COLO829 (cell line): ENCODE measurements at places on chromosomes 6 and 20.

- no peak for DNase-seq
These were observed 6.1 kb upstream of the LAMP5 start for GRCh38 chr20:9508240-9508661.

GRCh38 chr20:728256-728944 lies 39.9 kb downstream of the SLC52A3 start:
- DNase-seq = peak; percentile 33

DNA sequence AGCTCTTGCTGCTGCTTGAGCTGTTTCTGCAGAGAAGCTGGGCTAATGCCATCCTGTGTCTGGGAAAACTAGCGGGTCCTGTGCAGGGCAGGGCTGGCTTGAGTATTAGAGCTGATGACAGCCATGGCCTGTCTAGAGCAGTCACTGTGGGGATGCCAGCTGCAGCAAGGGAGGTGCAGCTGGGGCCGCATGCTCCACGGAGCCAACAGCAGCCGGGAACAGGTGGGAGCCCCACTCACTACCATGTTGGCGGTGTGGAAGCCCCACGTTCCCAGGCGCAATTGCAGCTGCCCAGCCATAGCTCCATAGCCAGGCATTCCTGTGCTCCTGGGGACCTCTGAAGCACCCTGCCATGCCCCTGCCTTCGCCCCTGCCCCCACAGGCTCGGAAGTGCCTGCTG lies 212.9 kb downstream of the TFAP2C start:
- DNase-seq = no peak

- DNase-seq = no peak
These were observed 243.2 kb downstream of the ARID1B start for GRCh38 chr6:157020398-157020797.

DNA sequence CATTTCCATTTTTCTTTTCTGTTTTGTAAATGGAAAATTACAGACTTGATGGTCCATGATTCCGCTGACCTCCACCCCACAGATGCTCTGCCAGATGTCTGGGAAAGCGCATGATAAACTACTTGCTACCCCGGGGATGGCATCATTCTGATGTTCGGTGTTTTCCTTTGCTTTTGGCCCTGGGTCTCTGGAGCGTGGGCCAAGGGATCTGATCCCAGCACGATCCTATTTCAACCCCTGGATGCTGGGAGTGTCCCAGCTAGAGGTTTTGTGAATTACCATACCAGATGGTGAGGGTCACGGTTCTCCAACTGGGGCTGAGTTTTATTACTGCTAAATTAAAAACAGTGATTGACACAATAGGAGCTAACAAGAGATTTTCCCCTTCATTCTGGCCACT lies 25.2 kb upstream of the MYLIP start:
- no peak for DNase-seq

DNA sequence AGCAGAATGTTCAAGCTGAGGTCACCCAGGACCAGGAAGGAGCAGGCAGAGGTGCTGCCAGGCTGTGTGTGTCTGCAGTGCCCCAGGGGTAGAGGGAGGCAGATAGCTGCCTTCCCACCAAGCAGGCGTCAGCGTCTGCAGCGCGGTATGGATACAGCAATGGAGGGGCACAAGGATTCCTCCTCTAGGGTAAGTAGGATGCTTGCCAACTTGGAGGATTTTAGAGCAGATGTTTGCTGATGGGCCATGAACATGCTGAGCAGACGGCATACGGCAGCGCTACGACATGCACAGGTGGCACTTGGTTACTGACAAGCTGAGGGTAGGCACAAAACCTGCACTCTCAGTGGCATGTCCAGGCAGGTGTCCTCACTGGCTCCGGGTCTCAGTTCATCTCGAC lies 48.1 kb downstream of the PSMG4 start:
- DNase-seq = no peak

GRCh38 chr20:63409834-63410435 lies 48.8 kb upstream of the CHRNA4 start:
- DNase-seq = no peak

DNA sequence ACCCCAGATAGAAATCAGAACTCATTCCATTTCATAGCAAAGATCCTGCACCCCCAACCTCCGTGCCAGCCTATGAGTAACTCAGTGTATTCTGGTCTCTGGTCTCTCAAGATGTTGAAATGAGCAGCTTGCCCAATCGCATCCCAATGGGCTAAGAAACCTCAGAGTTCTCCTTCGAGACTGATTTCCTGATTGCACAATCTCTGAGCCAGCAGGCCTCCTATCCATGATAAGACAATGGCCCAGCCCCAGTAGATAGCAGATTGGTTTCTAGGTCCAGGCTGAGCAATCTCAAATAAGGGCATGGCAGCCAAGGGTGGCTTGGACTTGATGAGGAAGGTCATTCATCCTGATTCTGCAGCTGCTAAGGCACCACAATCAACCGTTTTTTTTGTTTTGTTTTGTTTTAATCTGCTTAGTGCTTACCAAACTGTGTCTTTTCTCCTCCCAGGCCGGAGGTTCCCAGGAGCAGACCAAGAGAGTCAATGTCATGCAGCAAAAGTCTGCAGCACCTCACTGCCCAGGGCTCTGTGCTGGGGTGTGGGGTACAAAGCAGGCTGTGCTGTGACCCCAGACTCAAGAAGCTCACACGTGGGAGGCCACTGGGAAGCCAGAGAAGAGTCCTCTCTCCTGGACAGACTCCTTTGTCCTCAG lies 125.1 kb upstream of the NXT1 start:
- DNase-seq = no peak

DNA sequence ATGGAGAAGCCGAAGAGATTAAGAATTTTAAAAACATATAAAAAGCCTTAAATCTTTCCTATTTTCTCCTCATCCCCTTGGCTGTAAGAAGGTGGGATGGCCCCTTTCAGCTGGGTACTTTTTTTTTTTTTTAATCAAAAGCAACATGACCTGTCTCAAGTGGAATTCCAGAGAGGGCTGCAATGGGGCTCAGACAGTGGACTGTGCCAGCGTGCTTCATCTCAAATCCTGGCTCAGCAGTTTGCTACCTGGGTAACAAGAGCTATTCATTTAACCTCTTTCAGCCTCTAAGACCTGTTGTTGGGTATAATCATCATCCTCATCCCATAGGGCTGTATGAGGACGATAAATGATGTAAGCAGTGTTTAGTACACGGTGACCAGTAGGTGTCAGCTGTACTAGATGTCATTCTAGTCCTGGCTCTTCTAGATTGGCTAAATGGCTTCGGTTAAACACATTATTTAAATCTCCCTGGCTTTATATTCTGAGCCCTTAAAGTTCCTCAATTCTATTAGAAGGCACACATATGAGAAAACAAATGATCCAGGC lies 6.9 kb upstream of the PPP1R3G start:
- no peak for DNase-seq

GRCh38 chr6:134175532-134176263 lies 123.3 kb upstream of the SLC2A12 start:
- DNase-seq = peak; percentile 48

DNA sequence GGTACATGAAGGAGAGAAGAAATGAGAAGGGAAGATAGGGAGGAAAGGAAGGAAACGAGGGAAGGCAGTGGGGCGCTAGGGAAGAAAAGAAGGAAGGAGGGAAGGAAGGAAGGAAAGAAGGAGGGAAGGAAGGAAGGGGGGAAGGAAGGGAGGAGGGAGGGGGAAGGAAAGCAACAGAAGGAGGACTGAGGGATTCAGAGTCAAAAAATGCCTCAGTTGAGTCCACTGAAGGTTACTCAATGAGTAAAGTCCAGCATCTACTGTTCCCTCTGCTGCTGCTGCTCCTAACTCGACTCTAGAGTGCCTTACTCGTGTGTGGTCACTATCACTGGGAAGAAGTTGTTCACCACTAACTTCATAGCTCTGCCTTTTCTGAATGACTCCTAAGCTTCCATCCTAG lies 33.8 kb downstream of the PHACTR1 start:
- no peak for DNase-seq

GRCh38 chr6:137046871-137047412 lies 2.2 kb upstream of the IL20RA start:
- no peak for DNase-seq

DNA sequence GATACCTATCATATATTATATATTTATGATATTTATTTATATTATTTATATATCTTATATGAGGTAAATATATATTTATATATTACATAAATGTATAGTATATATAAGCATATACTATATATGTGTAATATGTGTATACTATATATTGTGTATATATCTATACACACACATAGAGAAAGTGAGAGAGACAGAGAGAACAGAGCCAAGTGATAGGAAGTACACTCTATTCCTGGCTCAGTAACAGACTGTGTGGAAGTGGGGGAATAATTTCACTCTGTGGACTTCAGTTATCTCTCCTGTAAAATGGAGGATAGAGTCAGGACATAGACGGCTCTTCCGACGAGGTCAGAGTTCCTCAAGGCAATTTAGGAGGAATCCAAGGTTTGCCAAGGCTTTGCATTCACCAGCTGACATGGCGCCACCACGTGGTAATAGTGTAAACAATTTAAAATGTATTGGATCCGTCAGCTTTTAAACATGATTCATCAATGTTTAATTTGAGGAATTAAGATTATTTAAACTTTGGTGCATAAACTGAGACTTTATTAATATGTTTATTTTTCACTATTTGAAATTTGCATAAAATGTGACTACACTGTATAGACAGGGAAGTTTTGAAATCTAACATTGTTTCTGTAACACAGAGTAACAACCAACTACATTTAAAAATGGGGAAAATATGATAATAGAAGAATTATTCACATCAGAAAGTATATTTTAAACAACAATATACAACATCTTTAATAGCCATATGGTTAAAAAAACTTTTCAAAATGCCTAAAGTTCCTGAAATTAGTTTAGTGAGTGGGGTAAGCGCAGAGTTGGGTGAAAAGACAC lies 75.4 kb upstream of the TMEM244 start:
- peak; percentile 19 for DNase-seq

DNA sequence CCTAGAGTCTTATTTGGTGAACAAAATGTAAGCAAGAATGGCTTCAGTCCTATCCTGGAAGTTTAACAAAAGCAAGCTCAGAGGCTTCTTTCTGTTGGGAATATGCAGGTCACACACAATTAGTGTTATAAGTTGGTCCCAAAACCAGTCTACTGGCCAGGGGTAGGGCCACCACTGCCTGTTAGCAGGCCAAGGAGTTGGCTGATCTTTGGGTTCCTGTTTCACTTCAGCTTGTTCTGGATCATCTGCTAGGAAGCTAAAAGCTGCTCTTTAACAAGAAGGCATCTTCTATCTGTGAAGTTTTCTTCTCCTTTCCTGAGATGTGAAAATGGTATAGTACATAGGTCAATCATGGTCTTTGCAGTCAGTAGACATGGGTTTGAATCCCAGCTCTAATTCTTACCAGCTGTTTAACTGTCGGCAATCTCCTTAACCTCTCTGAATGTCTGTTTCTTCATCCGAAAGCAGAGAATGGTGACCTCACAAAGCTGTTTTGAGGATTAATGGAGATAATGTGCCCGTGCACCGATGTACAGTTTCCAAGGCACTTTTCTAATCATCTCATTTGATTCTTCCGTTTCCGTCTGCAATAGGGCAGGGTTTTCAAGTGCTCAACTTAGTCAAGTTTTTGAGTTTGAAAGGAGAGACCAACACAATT lies 271.2 kb upstream of the TAB2 start:
- DNase-seq = no peak

DNA sequence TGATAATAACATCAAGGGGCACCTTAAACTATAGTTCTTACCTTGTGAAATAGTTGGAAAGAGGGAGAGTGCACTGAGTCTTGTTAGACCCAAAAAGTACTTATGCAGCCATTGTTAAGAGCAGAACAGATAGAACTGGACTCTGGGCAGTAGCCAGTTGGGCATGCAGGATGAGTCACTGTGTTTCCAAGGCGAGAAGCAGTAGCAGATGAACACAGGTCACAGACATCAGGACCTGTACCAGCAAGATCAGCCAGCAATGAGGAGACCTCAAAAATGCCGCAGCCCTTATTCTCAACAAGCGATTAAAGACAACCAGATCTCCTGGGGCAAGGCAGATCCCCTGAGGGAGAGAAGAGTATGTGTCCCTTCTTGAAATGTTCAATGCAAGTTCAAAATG lies 79.0 kb downstream of the SAMD3 start:
- DNase-seq = no peak

- DNase-seq = no peak
These were observed 191.6 kb downstream of the MYLK4 start for GRCh38 chr6:2558861-2559801.
